Activated naive CD4-positive, alpha-beta T cell treated with anti-CD3 and anti-CD28 coated beads, Interleukin-2, amount 50 U/mL, for 72 hours (primary cell): ENCODE measurements at places on chromosomes 12 and 14. TPM values are rescaled to one million over a fixed set of nuclear protein-coding genes. Genes with fewer than 3 reads are reported as not detected.

DNA sequence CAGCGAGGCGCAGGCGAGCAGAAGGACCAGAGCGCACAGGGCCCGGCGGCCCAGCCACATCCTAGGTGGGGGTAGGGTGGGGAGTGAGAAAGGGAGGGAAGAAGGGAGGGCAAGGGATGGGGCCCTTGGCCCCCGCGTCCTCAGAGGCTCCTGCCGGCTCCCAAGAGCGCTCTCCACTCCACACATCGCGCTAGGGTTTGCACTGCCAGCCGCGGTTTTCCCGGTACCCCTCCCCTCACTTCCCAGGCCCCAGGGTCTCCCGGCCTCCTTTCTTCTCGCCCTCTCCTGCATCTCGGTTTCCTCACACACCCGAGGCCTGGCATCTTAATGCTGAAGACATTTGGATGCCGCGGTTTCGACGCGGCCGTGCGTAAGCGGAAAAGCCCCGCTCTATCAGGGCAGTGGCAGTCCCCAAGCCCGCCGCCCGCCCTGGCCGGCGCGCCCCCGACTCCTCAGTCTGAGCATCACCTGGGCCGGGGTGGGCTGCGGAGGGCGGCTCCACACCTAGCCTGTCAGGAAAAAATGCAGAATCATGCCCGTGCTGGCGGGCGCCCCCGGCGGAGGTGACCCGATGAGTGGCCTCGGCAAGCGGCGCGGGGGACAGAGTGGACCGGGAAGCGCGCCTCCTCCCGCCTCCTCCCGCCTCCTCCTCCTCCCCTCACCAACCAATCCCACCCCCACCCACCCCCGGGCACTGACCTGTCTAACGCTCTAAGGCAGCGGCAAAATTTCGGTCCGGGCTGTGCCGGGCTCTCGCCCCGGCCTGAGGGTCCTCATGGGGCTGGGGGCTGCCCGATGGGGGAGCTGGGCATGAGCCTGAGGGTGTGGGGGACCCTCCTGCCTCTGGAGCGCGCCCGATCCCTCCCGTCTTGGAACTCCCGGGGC, 686 bp downstream of the B4GALNT1 start:
- peak; percentile 41 for DNase-seq

DNA sequence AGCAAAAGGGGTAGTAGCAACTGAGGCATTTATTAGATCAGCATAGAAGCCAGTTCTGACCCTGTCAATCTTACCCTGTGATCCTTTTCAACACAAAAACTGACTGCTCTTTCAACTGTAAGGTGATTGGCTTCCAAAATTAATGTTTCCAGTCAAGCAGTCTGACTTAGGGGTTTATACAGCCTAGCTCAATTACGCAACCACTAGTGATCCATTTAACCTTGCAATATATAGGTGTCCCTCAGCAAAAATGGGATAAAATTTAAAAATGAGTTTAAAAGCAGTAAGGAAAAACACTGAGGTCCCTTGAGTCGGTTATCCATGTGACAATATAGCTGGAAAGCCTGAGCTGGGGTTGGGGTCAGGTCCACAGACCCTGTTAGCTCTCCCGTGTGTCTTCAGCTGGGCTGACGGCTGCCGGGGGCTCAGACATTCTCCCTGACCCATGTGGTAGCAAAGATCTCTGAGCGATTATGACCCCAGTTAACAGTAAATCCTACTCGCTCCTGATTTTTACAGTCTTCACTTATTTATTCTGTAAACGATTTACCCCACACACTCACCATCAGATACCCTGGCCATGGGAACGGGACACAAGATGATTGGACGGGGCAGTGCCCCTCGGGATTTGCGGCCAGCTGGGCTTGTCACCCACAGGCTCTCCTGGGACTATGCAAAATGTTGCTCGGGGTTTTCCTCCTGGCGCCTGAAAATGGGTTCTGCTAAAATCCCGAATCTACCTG, 16.6 kb downstream of the ADGRD1 start:
- no peak for DNase-seq

- DNase-seq, result no peak
Measured at GRCh38 chr12:66775871-66776270, 97.0 kb upstream of the GRIP1 start.

DNA sequence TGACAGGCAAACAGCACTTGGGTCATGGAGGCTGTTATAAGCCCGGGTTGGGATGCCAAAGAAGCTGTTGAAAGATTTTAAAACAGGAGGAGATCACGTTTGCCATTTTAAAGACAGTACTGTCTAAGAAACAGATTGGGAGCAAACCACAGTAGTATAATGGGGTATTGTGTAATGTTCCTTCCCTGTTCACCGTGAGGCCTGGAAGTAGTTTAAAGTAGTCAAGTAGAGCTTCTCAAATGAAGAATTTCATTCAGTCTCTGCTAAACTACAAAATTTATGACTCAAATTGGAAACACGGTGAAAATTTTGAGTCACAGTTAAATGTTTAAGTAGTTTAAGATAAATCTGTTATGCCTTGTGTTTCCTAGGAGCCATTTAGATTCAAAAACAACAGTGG, 35.8 kb downstream of the ATP2A2 start:
- no peak for DNase-seq

GRCh38 chr12:98418357-98419075, 96.9 kb upstream of the TMPO start:
- DNase-seq, result no peak

- DNase-seq, result no peak
Measured at GRCh38 chr14:90547968-90548367, 151.1 kb downstream of the CALM1 start.

The PTHLH gene
- total RNA-seq, result not detected

- DNase-seq, result no peak
Measured at GRCh38 chr14:59679872-59680271, 103.3 kb upstream of the CCDC175 start.

GRCh38 chr12:130162267-130162666, at the start of gene FZD10:
TSS of gene FZD10 (plus strand) at chr12:130162464. CDS start at chr12:130162943, 479 bp downstream.
- no peak for DNase-seq

GRCh38 chr12:94879542-94879941, 124.0 kb downstream of the NDUFA12 start:
- no peak for DNase-seq

The RAB15 gene
- 7.0 TPM for total RNA-seq

- DNase-seq, result no peak
Measured at GRCh38 chr12:16523284-16523950, 82.5 kb downstream of the LMO3 start.

- DNase-seq, result no peak
Measured at GRCh38 chr14:53331247-53331646, 178.1 kb upstream of the DDHD1 start.

DNA sequence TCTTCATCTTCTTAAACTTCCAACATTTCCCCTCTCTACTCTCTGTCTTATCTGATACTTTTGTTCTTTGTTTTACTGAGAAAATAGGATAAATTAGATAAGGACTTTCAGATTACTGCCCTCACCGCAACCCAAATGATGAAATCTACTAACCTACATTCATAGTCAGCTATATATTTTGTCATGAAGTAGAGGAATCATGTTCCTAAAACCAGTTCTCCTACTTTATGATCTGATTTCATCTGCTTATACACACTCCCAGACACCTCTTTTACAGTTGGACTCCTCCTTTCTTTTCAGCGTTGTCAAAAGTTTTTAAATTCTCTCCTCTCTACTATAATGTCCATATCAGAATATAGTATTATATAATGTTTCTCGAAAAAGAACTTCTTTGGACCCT, 29.7 kb downstream of the MGAT4C start:
- DNase-seq, result no peak

- no peak for DNase-seq
Measured at GRCh38 chr12:117695956-117696355, 272.8 kb downstream of the KSR2 start.

DNA sequence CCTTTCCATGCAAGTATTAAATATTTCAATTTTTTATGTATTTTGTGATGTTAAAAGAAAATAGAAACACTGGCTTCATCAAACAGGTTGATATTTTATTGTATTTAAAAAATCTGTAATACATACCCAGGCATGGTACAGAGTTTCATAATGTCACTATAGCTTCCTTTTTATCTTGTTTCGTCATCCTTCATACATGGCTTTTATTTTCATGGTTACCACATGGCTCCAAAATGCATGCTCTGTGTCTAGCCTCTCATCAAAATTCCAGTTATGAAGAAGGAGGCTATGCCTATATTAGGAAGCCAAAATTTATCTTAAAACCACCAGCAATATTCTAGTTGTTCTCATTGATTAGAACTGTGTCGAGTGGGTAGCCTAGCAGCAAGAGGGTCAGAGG, 464.8 kb downstream of the BTG1 start:
- DNase-seq, result no peak

DNA sequence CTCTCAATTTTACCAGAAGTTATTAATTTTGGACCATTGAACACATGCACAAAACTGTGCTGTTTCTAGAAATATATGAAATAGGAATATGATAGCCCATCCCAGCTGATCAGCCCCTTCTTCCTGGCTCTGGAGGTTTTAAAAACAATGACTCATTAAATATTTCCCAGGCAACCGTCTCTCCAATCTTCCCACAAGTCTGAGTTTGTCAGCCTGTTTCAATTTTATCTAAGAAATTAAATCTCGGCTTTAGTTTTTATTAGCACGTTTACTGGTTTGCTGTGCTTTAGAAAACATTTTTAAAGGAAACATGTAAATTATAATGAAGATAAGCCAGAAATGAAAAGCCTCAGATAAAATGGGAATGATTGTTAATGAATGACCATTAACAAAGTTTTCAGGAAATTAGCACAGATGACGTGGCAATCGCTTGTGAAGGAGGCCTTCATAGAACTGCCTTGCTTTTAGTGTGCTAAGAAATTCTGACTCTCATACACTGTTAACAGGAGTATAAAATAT, 89.3 kb upstream of the RAP1B start:
- DNase-seq, result no peak

- DNase-seq, result peak; percentile 59
Measured at GRCh38 chr12:122646517-122647217, 56.5 kb downstream of the HCAR2 start.

GRCh38 chr12:101902641-101903040, 25.3 kb downstream of the DRAM1 start:
- no peak for DNase-seq

DNA sequence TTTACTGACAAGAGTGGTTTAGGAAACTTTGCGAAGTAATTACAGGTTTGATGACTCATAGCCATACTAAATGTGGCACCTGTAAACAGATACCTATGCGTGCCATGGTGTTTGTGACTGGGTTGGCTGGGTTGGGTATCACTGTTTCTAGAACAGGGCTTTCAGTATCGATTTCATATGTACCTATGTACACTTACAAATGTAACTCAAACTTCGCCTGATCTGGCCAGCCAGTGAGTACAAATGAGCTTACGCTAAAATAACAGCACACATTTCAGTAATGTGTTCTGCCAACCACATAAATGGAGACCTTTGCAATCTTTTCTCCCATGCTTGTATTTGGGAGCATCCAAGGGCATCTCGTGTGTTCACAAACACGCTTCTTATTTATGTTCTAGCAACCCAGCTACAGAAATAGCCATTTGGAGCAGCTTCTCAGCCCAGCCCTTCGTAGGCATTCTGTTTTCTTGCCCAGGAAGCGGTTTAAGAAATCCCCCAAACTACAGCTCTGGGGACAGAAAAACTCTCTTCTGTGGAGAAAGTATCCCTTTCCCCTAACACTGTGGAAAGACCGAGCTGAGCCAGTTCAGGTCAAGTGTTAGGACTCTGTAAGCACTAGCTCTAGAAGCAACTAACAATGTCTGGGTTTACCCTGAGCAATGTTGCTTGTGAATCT, 42.3 kb upstream of the MDM1 start:
- DNase-seq, result no peak

DNA sequence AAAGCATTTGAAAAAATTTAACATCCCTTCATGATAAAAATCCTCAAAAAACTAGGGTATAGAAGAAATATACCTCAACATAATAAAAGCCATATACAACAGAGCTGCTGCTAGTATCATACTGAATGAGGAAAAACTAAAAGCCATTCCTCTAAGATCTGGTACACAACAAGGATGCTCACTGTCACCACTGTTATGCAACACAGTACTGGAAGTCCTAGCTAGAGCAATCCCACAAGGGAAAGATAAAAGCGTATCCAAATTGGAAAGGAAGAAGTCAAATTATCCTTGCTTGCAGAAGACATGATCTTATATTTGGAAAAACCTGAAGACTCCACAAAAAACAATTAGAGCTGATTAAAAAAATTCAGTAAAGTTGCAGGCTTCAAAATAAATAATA, 114.9 kb downstream of the HELB start:
- DNase-seq, result no peak

GRCh38 chr12:130214686-130215395, 52.6 kb downstream of the FZD10 start:
- no peak for DNase-seq

The B3GNT4 gene
- total RNA-seq, result 5.5 TPM

- peak; percentile 55 for DNase-seq
Measured at GRCh38 chr14:73787486-73788316, 63.9 kb upstream of the PTGR2 start.

DNA sequence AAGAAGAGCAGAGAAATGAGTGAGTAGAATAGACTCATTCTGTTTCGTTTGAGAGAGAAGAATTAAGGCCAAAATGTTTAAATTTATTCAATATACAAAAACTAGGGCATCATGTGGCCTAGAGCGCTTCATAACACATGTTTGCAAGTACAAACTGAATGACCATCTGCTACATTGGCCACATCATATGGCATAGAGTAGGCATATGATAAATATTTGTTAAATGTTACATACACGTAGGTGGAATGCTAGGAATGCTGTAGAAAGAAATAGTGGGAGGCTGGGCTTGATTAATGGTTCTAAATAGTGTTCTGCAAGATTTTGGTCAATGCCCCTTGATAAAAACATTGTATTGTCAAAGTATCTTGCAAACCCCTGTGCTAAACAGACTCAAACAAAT, 10.8 kb downstream of the MGP start:
- no peak for DNase-seq

The MFAP5 gene
- total RNA-seq, result not detected

GRCh38 chr12:44405297-44405696, 470.8 kb downstream of the NELL2 start:
- no peak for DNase-seq

DNA sequence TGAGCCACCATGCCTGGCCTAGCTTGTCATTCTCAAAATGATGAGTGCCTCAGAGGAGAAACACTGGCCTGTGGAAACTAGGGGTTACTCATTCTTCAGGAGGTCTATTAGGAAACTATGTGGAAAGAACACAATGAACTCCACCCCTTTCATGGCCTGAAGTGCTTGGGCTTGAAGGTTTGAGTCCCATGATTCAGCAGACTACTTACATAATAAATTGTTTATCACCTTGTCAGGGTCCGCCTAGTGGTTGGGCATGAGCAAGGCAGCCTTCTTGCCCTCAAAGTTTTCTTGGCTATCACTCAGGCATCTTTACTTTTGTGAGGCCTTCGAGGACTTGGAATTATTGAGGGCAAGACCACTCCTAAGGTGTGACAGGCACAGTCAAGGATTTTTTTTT, 251.2 kb downstream of the ACSS3 start:
- no peak for DNase-seq

The RNF212B gene
- total RNA-seq, result not detected

DNA sequence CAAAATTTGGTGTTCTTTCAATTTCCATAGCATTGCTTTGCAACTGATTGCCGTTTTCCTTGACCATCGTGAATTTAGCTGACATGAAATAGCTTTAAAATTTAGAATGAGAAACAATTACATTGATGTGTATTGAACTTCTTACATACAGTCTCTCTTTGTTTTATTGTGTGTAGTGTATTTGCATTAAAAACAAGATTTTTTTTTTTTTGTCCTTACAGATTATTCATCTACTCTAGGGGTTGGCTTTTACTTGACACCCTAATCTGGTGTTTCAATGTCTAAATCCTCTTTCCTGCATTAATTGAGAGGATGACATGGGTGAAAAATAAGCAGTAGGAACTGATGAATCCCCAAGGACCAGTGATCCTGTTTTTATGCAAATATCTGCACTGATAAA, 20.6 kb downstream of the LIN52 start:
- no peak for DNase-seq
